ENCODE measurements at places on chromosomes 1 and 21.

DNA sequence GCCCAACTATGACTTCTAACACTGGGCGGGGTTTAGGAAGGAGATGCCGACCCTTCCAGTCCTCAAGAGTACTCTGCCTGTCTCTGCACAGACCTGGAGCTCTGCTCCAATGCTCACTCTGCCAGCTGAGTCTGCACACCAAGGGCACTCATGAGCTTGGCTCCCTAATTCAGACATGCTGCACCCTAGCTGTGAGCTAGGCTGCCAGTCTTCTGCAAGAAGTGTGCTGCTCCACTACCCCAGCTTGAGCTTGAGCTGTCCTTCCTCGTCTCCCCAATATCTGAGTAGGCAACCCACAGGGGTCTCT lies 13.2 kb downstream of the TP53BP2 start:
- DNase-seq: no peak

GRCh38 chr1:90919190-90919719 lies 102.6 kb downstream of the ZNF644 start:
- no peak for DNase-seq

- DNase-seq: no peak
Measured at GRCh38 chr1:202046227-202046626, 35.8 kb downstream of the ELF3 start.

DNA sequence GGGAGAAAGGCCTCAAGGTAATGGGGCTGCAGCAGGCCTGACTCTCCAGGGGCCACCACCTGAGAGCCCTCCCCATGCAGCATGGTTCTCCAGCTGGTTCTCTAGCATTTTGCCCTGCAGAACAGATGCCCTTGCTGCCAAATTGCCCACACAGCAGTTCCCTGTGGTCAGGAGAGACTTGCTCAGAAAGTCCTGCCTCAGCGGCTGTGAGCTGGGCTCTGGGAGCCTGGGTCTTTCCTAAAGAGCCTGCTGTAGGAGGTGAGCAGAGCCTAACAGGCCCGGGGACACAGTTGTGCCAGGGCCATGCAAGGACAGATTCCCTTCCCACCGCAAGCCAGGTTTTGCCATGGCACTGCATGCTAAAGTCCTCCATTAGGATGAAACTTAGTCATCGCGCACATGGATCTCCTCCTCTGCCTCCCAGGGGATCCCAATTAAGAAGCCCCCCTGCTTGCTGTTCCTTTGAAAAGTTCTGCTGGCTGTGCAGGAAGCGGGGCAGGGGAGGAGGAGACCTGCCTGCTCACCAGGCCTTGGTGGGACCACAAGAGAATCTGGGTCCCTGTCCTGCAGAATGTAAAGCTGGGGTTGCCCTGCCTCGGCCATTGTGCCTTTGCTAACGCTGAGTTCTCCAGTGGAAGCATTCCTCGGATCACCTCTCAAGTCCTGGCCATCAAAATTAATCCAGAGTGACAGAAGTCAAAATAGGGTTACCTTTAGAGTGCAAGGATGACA lies 21.4 kb downstream of the TEX35 start:
- DNase-seq: no peak

All from stimulated activated naive CD4-positive, alpha-beta T cell treated with Interleukin-2 at 50 U/mL for 16 hours (primary cell).